Glomerular endothelial cell (primary cell): ENCODE measurements at places on chromosomes 4 and X.

DNA sequence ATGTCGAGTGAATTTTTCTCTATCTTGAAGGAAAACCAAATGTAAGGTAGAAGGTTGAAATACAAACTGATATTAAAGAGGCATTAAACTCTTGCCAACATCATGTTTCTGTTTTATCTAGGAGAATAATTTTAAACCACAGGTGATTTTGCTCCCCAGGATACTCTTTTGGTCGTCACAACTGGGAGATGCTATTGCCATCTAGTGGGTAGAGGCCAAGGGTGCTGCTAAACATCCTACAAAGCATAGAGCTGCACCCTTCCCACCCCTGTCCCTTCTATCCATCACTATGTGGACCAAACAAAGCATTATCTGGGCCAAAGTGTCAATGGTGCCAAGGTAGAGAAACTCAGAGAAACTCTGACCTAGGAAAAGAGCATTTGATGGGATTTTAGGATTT lies 154.6 kb upstream of the MAGEB2 start:
- no peak for DNase-seq

GRCh38 chr4:84611531-84611930 lies 28.6 kb downstream of the CDS1 start:
- DNase-seq, result no peak

DNA sequence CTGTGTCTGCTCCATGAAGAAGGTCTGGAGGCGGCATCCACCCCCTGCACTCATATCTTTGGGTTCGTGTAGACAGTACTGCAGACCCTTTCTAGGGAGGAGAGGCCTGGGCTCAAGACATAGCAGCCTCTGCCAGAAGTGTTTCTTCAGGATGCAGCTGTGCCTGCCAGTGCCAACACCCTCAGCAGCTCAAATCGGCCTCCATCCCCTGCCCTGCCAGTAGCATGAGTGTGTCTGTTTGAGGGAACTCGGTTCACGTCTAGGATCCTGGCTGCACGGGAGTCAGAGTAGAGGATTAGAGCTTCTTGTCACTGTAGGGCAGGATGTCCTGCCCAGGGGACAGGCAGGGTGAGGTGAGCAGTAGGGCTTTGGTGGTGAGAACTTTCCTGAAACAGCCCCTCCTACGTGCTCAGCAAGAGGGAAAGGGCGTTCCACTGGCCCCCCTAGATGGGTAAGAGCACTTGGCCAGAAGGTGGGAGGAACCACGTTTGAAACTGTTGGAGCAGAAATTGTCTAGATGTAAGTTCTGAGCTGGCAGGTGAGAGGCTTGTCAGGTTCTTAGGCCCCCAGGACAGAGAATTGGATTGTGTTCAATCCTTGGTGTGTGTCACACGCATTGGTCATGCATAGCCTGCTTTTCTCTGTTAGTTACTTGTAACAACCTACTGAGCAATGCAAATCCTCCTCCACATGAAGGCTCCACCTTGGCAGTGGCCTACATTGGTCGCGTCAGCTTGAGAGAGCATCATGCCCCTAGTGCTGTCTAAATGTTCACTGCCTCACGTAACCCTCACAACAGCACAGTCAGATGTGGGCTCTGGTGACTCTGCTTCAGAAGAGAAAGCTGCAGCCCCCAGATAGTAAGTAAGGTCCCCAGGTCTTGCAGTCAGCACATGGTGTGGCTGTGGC lies 25.8 kb upstream of the FAM193A start:
- no peak for DNase-seq

DNA sequence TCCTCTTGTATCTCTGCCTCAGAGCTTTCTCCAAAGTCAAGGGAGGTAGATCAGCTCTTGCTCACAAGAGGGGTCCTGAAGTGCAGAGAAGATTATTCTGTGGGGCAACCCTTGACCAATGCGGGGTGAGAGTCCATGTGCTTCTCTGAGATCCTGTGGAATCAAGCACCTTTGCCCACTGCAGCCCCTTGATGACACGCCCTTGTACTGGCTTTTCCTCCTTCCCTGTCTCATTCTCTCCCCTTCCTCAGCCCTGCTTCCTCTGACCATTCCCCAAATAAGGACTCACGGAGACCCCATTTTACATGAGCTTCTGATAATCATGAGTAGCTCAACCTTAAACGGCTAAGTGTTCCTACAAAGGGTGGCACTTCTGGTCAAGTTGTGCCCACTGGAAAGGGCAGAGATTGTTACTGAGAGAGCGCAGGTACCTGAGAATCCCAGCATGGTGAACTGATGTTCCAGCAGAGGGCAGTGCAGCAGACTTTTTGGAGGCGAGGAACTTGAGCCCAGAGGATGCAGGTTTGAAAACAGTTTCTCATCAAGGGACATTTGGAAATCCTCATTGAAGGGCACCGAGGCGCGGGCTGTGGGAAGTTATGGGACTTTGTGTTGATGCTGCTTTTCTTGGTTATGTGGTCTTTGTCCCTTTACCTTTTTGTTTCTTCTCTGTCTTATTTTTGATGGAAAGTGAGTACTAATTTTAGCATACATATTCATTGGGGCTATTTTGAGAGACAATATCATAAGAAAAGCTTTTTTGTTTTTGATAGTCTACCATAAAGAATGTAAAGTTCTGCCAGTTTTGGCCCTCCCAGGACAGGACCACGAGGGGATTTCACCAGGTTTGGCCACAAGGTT lies 201.3 kb downstream of the RBM46 start:
- DNase-seq, result no peak

GRCh38 chr4:122224348-122224747 lies 72.2 kb downstream of the BLTP1 start:
- DNase-seq, result no peak

GRCh38 chr4:108742451-108743420 lies 20.1 kb downstream of the ETNPPL start:
- DNase-seq, result no peak

DNA sequence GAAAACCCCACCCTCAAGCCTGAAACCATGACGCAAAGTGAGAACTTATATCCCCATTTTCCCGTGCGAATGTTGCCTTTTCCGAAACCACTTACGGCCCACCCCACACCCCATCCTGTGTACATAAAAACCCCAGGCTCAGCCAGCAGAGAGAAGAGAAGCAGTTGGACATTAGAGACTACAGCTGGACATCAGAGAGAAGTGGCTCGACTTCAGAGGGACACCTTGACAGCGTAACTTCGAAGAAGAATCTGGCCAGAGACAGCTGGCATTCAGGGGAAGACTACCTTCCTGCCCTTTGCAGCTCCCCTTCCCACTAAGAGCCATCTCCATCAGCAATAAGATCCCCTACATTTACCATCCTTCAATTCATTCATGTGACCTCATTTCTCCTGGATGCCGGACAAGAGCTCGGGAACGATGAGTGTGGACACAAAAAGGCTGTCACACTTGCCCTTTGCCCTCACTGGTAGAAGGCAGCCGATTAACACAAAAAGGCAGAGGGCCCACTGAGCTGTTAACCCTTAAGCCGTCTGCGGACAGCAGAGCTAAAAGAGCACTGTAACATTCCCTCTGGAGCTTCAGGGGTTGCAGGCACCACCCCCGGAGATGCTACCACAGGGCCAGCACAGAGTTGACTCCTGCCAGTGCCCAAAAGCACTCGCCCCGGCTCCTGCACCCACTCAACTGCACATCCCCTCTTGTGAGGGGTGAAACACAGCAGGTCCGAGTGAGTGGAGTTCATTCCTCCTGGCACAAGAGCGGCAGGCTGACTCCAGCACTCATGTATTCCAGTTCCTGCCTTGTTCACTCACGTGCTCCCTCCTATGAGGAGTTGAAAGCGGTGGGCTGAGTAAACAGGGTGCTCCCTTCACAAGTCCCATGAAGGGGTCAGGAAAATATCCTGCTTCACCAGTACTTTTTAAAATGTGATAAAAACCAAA lies 7.5 kb downstream of the CHM start:
- no peak for DNase-seq

DNA sequence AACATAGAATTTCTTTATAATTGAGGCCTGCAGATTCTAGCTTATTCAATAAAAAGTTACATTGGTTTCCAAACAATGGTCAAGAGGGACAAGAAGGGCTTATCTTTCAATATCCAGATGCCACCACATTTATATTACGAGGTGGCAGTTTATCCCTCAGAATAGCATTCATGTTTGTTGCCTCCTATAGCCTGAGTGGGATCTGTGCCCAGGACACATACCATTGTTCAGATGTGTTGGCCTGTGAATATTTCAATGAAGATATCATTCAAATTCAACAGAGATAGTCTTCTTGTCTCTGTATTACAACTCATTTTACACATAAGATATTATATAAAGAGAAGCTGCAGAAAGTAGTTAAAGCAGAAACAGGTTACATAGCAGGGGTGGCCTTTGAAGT lies 20.5 kb downstream of the GLRB start:
- DNase-seq, result no peak

GRCh38 chr4:173246719-173247118 lies 78.1 kb downstream of the GALNT7 start:
- no peak for DNase-seq

DNA sequence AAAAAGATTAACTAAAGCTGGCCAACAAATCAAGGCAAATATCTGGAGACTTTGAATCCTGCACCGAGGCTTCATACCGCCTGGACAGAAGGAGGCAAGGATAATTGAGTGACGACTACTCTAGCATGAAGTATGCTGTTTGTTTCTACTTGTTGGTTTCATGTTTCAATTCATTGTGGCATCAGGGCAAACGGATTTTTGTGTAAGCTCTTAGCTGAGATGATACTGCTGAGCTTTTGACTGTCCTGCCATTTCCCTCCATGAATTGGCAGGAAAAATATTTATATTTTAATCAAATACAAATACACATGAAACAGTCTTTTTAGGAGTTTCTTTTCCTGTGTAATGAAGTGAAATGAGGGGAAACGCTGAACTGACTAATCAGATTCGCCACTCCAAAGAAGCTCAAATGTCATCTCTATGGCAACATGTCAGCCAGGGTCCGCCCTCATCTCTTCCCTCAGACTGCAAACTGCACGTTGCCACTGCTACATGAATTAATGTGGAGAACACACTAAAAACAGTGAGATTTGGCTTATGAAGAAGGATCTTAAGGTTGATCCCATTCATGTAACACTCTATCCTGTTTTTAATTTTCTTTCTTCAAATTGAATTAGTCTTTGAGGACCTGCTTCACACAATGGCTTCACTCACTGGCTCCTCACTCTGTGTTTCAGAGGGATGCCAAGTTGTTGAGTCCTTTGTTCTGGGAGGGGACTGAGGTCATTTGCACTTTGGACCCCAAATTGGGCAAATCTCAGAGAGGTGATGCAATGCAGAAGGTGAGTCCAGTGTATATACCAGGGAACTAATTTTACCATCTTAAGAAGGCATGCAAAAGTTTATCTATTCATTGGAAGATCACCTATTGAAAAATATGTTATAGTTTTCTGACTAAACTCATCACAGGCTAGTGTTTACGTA lies 149.6 kb upstream of the MID1 start:
- DNase-seq, result no peak

GRCh38 chr4:143559757-143560147 lies 46.2 kb downstream of the SMARCA5 start:
- no peak for DNase-seq

- peak; percentile 18 for DNase-seq
Measured at GRCh38 chr4:28287831-28288233, 1427.2 kb downstream of the STIM2 start.

- DNase-seq, result peak; percentile 71
Measured at GRCh38 chr4:85409251-85409650, 65.7 kb upstream of the ARHGAP24 start.

GRCh38 chr4:151169223-151169622 lies 69.8 kb downstream of the RPS3A start:
- no peak for DNase-seq

DNA sequence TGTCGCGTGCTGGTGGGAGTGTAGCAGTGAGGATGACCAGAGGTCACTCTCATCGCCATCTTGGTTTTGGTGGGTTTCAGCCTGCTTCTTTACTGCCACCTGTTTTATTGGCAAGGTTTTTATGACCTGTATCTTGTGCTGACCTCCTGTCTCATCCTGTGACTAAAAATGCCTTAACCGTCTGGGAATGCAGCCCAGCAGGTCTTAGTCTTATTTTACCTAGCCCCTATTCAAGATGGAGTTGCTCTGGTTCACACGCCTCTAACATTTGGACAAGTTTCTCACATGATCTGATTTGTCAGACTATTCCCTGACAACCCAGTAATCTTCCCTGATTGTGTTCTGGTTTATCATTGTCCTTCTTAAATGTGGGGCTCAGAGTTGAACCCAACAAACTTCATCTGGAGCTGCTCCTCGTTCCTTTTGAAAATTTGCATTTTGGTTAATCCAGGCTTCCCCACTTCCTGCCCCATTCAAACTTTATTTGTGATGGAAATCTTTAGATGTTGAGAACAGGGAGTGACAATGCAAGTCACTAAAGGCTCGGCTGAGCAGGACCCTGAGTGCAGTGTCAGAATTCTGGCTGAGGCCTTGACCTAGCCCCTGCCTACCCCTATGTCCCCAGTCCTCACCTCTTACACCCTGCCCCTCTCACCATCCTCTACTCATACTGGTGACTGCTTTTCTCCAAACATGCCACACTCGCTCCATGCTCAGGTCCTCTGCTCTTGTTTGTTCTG lies 226.8 kb downstream of the STIM2 start:
- DNase-seq, result no peak

DNA sequence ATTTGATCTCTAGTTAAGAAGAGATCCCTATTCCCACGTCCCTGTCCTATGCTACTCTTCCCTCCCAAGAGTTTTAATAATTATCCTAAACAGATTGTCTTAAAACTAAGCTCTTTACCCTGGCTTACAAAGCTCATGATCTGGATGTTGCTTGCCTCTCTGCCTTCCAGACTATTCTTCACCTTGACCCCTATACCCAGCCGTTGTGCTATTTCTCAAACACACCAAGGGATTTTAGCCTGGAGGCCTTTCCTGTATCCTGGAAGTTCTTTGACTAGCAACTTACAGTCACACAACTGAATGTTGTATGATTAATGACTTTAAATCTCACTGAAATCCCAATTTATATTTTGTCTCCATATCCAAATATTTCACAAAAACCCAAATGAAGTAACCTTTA lies 314.9 kb downstream of the ADGRL3 start:
- DNase-seq, result no peak
